Bronchial epithelial cell (primary cell): ENCODE measurements at places on chromosomes 6 and 20. TPM values are rescaled to one million over a fixed set of nuclear protein-coding genes. Genes with fewer than 3 reads are reported as not detected.

DNA sequence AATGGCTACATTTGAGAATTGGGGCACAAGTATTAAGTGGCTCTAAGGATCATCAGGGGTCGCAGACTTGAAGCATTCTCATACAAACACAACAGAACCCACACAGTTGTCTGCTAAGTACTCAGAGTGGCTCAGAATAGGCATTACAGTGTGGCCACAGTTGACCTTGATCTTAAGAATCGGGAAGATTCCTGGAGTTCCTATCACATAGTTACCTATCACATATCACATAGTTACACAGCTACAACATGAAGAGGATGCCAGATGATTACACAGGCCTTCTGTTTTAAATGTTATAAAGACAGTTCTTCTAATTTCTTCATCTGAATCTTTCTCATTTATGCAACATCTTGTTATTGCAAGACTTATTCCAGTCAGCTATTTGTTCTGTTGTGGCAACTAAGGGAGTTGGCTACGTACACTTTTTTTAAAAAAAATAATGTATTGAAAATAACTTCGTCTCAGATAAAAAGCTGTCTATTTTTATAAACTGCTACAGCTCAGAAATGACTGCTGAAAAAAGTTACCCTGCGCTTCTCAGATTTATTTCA is 129.0 kb downstream of the REV3L start:
- no peak for DNase-seq

DNA sequence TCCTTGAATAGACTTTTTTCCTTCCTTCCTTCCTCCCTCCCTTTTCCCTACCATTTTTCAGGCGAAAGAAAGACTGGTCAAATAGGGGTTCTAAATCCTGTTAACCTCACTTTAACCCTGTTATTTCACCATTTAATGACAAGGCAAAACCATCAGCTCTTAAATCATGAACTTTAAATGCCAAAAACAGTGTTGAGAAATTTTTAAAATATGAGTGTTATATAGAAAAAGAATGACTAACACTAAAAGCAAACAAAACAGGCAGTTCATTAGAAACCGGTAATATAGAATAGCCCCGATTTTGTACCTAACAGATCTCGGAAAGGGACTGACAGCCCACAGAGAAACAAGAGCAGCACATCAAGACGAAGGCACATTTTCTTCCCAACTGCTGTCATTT is 57.4 kb upstream of the CEP85L start:
- DNase-seq: peak; percentile 90

DNA sequence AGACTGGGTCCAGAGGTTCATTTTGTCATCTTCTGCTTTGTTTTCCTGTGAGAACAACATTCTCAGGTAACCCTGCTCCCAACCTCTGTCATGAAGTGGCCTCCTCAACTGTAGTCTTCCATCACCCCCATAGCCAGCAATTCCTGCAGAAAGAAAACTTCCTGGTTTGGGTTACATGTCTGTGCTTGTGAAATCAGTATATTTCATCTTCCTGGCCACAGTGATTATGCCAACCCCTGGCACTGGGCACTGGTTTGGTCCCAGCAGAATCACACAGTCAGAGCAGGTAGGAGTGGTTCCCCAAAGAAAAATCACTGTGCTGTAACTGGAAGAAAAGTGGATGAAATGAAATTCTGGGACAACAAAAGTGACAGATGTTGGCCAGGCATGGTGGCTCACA is 52.5 kb downstream of the CRYBG1 start:
- peak; percentile 68 for DNase-seq

OR2H1 gene
- not detected in 2 replicates for total RNA-seq

PDE10A gene
- total RNA-seq: under 0.01 and 0.79 TPM in 2 replicates

- DNase-seq: no peak
Measured at GRCh38 chr6:38025451-38025850, 205.9 kb downstream of the ZFAND3 start.

DNA sequence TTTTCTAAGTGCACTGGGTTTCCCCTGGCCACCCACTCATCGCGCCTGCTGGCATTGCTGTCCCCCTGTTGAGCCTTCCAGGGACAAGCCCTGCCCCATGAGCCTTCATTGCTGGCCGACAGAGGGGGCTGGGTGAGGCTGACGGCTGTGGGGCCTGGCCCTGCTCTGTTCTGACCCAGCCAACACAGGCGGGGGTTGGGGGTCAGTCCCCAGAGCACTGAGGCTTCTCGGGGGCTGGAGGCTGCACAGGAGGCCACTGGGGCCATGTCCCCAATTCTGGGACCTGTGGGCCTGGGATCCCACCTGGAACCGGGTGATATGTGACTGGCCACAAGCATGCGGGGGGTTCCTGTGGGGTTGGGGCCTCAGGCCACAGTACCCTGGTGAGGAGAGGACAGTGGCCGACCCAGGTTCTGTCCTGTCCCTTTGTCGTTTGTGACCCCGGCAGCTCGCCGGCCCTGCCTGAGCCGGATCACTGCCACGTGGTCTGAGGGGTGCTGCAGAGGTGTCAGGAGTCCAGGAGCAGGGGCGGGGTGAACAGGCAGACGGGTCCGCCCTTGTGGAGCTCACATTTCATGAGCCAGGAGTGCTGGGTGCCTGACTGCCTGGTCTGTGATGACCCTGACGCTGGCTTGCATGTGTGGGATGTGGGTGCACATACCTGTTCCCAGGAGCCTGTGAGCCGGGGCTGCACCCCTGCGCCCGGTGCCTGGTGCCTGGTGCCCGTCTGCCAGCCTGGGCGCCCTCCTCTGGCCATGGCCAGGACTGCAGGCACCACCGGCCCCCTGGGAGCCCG is 2.1 kb upstream of the COL20A1 start:
- peak; percentile 26 for DNase-seq

- no peak for DNase-seq
Measured at GRCh38 chr6:166648846-166649245, 21.8 kb upstream of the RPS6KA2 start.

GRCh38 chr6:149357726-149358538 is 40.4 kb downstream of the TAB2 start:
- DNase-seq: no peak

IL17A gene
- not detected in 2 replicates for total RNA-seq

DNA sequence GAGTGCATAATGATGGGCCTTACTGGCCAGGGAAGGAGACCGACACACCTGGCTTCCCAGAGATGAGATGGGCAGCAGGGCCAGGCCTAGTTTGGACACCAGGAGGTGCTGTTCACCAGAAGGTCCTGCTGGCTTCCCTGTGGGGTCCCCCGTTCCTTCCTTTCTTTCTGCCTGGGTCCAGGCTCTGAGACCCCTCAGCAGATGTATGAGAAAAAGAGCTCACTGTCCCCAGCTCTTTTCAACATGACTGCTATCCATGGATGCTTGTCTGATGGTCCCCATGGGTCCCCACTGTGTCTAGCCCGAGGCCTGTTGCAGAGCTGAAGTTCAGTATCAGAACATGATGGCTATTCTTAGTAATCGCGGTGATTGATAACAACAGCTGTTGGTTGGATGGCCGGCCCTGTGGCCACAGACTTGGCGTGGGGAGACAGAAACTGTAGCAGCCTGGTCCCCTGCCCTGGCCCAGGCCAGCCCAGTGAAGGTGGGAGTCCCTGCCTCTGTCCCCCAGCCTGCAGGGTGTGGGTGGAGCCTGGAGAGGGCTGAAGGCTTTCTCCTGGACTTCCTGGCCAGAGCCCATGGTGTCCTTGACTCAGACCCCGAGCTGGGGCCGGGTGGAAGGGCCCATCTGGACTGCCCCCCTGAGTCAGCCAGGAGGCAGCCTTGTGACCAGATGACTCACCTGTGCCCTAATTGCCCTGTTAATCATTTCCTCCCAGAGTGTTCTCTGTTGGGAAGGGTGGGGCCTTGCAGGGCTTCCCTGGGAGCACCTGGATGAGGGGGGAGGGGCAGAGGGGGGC is 9.9 kb upstream of the BAK1 start:
- DNase-seq: peak; percentile 95

THBD gene
- 12.6 and 21.4 TPM in 2 replicates for total RNA-seq

RAET1G gene
- total RNA-seq: 26.6 and 45.0 TPM in 2 replicates

DNA sequence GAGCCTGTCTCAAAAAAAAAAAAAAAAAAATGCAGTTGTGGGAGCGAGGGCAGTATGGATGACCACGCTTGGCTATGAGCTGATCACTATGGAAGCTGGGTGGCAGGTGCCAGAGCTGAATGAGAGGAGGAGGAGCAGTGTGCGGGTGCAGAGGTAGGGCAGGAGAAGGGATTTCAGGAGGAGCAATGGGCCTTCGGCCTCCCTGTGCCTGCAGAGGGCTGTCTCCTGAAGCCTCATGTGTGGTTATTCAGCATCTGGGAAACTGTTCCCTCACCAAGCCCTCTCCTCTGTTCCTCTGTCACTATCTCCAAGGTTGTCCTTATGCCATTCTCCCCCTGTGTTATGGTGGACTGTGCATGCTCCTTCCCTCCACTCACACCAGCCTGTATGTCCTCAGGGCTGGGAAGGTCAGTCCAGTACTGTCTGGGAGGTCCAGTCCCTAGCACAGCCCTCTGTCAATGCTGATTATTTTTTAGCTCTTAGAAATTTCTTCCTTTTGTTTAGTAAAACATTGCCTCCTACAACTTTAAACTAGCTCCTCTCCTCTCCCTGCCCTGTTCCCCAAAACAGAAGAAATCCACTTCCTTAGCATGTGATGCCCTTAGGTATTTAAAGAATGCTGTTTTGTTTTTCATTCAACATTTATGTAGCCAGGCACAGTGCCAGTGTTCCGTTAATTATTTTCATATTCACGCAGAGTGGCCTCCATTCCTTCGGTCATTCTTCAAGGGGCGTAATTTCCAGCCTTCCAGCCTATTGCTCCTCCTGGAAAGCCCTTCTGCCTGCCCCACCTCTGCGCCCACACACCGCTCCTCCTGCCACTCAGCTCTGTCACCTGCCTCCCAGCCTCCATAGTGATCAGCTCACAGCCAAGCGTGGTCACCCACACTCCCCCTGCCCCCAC is 48.9 kb downstream of the CNBD2 start:
- DNase-seq: peak; percentile 12

GRCh38 chr6:31681135-31681671 is 336 bp upstream of the LY6G5C start:
- DNase-seq: peak; percentile 17

DNA sequence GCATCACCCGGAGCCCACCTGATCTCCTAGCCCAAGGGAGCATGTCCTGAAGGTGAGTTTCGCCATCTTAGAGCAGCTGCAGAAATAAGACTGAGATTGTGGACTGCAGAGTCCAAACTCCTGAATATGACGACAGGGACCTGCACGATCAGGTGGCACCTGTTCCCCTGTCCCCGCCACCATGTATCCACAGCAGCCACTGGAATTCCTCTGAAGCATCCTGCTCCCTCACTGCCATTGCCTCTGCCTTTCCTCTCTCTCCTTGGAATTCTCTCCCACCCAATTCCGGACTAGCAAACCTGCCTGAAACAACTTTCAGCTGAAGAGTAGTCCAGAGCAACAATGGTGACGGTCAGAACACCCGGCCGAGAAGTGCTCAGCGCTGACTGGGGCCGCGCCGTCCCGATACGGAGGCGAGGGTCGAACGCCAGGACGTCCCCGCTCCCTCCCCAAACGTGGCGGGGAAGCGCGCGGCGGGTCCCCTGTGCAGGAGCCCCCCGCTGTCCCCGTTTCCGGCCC is 694 bp upstream of the FAM120B start:
- DNase-seq: no peak

ESR1 gene
- under 0.01 and 0.13 TPM in 2 replicates for total RNA-seq

SAMD3 gene
- total RNA-seq: not detected in 2 replicates

- no peak for DNase-seq
Measured at GRCh38 chr6:5053038-5053437, 32.1 kb upstream of the PPP1R3G start.

DNA sequence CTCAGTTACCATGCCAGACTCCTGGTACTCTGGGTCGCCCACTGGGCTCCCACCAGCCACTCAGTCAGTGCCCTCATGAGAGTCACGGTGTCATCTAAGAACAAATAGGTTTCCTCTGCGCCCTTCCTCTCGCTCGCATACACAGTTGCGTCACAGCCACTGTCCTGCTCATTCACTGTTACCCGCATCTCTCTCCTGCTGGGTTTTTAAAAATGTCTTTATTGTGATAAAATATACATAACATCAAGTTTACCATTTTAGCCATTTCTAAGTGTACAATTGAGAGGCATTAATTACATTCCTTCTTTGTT is 4.0 kb downstream of the TEAD3 start:
- DNase-seq: no peak

- DNase-seq: no peak
Measured at GRCh38 chr6:96184798-96185197, 169.0 kb downstream of the FUT9 start.

- DNase-seq: no peak
Measured at GRCh38 chr6:2055911-2056310, 189.5 kb downstream of the GMDS start.

EYA2 gene
- total RNA-seq: 8.4 and 10.6 TPM in 2 replicates

- no peak for DNase-seq
Measured at GRCh38 chr6:102670735-102671134, 1277.2 kb downstream of the GRIK2 start.

DNA sequence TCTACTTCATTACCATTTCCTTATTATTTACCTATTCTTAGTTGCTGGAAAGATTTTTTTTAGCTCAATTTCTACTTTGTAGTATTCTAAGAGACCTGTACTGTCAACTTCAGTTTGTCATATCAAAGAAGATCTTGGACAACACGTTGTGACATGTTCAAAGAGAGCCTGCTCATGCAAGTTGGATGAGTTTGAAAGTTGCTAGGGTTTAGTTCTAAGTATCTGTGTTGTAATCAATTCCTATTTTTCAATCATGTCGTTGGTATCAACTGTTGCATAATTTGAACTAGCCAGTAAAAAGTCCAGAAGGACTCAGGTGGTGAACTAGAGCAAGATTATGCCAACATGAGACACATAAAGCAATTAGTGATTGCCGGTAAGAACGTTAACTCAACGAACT is 30.2 kb downstream of the PKIB start:
- peak; percentile 84 for DNase-seq

DNA sequence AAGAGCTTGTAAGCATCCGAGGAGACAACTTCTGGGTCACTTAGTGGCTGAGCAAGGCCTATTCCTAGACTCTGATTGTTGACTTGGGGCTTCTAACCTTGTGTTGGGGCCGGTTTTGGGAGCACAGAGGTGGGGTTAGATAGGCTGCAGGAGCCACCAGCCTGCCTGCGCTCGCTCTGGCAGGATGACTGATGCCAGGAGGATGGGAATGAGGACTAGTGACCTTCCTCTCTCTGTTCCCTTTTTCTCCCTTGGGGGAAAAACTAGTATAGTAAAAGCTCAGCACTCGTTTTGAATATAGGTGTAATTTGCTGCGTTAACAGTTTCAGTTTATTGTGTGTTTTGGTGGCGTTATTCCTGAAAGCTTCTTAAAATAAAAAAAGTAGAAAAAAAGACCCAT is 141.5 kb downstream of the ARID1B start:
- no peak for DNase-seq

GRCh38 chr6:157368359-157369049 is 12.5 kb upstream of the ZDHHC14 start:
- DNase-seq: no peak

DNA sequence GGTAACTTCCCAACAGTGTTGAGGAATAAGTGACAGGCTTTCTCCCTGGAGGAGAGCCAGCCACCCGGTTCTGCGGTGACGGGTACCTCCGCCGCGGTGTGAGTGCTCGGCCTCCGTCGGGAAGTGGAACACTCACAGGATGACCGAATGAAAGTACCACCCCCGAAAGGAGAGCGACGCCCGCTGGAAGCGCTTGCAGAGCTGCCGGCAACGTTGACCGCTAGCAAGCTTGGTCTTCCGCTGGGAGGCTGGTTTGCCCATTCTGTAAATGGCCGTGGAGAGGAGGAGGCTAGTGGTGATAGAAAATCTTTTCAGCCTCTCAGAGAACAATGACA is 614 bp upstream of the TMEM242 start:
- peak; percentile 72 for DNase-seq

- DNase-seq: peak; percentile 46
Measured at GRCh38 chr6:39228992-39229767, at the start of gene KCNK5. Gene KCNK5, minus strand, starts transcription at chr6:39229475. Its CDS starts 364 bp downstream, at chr6:39229111.

TFEB gene
- 6.8 and 13.2 TPM in 2 replicates for total RNA-seq

GRCh38 chr6:28683945-28684538 is 158.4 kb downstream of the GPX5 start:
- peak; percentile 50 for DNase-seq

GRCh38 chr20:42051921-42052320 is 433.7 kb upstream of the CHD6 start:
- DNase-seq: no peak
